Colonic mucosa (tissue), 4 donors: ENCODE measurements at places on chromosomes 12 and 14. TPM values are rescaled to one million over a fixed set of nuclear protein-coding genes. Genes with fewer than 3 reads are reported as not detected.

SERPINA9 gene
- not detected for total RNA-seq

CLEC1B gene
- not detected for total RNA-seq

G2E3 gene
- total RNA-seq, result 20.8 TPM

KSR2 gene
- total RNA-seq, result 1.2 TPM

FOXA1 gene
- 87.7 TPM for total RNA-seq

CCND2 gene
- 217 TPM for total RNA-seq

HSPB8 gene
- 1.4 TPM for total RNA-seq

GPHN gene
- total RNA-seq, result 45.2 TPM

KCNK10 gene
- total RNA-seq, result 2.1 TPM

SIX4 gene
- total RNA-seq, result 0.15 TPM

ZNF385A gene
- 7.3 TPM for total RNA-seq

SMIM41 gene
- 0.58 TPM for total RNA-seq

KRT73 gene
- total RNA-seq, result not detected

CPNE6 gene
- total RNA-seq, result 0.45 TPM

OTOGL gene
- total RNA-seq, result 0.08 TPM

SIRT4 gene
- 1.3 TPM for total RNA-seq

SDR9C7 gene
- not detected for total RNA-seq

RPGRIP1 gene
- 0.40 TPM for total RNA-seq
